ENCODE measurements at places on chromosomes 3 and 15.
A peak's percentile ranks its signal among the peaks of the same experiment; 100 is the strongest.

GRCh38 chr3:133963657-133964396, 65.9 kb downstream of the SLCO2A1 start:
- DNase-seq: no peak

GRCh38 chr3:186529201-186529999, 14.8 kb downstream of the CRYGS start:
- DNase-seq: peak; percentile 33

GRCh38 chr3:52429031-52429430, 15.9 kb downstream of the SEMA3G start:
- no peak for DNase-seq

- DNase-seq: no peak
These were observed 6.7 kb downstream of the CA12 start for GRCh38 chr15:63374686-63375520.

DNA sequence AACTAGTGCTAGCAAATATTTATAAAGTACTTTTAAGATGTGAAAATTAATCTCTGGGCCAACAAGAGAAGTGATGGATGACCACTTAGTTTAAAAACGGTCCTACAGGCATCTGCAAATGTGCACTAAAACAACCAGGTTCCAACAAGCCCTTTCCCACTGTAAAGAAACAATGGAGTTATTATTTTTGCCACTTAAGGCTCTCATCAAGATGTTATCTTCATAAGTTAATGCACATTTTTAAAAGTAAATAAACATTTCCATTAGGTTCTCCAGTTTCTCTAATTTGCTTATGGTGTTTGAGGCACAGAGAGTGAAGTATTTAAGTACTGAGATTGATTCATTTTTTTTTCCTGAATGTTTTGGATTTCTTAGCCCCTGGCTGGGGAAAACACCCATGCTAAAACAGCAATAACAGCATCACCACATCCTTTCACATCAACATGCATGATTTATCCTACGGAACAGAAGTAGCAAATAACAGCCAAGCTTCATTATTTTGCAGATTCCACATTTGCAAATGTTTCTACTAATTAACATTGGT, 20.8 kb downstream of the ABI3BP start:
- no peak for DNase-seq

GRCh38 chr15:73681856-73682599, 2.2 kb upstream of the CD276 start:
- no peak for DNase-seq

DNA sequence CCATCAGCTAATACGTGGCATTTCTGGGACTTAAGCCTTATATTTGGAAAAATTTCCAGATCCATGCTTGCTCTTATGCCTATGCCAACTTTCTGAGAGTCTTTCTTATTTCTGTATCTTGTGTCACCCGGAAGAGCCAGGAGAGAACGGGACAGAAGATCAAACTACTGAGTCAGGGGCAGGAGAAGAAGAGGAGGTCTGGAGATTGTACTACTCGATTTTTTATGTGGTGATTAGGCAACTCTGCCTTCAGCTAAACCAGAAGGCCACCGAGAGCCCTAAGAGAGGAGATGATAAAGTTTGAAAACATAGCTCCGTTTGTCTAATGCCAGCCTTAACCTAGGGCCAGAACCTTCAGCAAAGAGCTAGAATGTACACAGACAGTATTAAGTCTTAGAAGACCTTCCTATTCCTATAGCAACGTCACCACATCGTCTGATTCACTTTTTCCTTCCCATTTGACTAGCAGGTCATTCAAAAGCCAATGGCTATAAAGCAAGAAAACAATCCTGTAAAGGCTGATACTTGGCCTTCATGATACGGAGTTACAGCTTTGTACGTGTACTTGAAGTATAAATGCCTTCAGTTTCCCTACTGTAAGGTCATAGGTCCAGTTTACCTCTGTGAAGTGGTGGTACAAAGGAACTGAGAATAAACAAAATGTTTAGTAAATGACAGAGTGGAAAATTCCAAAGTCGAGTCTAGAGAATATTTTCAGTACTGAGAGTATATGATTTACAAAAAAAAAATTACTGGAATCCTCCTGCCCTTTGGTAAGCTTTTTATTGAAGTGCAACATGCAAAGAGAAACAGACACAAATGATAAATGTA, 96.1 kb upstream of the ICE2 start:
- DNase-seq: no peak

GRCh38 chr15:63236272-63236671, 41.1 kb upstream of the APH1B start:
- no peak for DNase-seq

- no peak for DNase-seq
These were observed 5.6 kb upstream of the LRRC34 start for GRCh38 chr3:169818316-169818715.

DNA sequence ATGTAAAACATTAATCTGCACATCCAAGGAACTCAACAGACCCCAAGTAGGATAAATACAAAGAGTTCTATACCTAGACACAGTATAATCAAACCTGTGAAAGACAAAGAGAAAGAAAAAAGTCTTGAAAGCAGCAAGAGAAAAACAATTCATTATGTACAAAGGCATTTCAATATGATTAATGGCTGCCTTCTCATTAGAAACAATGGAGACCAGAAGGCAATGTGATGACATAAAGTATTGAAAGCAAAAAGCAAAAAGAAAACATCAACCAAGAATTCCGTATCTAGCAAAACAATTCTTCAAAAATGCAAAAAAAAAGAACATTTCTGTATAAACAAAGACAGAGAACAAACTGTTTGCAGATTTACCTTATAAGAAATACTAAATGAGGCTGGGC, 81.1 kb downstream of the XXYLT1 start:
- DNase-seq: no peak

DNA sequence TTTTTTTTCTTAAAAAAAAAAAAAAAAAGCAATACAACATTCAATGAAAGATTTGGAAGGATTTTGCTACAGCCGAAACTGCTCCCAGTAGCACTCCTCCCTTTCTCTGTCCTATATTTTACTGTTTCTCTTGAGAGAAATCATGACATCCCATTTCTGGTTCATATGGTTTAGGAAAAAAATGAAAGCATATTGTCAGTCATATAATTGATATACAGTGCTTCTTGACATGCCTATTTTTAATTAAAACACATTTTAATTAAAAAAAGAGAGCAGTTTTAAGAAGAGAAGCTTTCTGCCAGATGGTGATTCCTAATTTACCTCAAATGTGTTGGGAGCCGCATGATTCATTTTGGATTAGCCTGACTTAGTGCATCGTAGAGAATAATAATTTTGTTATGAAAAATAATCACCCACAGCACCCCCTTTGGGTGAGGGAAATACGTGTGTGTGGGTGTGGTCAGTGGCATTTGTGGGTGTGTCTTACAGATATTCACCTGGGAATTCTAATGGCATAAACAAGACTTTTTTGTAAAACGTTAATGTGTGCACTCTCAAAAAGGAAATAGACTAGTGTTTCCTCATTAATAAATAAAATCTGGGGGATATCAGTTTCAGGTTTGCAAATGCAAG, 544.5 kb downstream of the MFSD1 start:
- no peak for DNase-seq

DNA sequence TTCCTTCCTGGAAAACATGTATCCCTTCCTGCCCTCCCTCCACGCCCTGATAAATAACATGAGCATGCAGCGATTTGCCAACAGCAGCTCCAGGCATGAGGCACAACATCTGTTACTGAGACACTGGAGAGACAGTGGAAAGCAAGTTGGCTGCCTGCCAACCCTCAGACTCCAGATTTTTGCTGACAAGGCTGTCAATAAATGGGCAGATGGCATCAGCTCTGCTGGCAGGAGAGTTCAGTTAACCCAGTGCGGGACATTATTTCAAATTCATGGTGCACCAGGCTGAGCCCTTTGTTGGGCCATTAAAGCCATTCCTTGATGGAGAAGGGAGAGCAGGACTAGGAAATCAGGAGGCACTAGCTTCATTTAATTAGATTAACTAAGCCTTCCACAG, 293.3 kb downstream of the MEX3B start:
- DNase-seq: no peak

DNA sequence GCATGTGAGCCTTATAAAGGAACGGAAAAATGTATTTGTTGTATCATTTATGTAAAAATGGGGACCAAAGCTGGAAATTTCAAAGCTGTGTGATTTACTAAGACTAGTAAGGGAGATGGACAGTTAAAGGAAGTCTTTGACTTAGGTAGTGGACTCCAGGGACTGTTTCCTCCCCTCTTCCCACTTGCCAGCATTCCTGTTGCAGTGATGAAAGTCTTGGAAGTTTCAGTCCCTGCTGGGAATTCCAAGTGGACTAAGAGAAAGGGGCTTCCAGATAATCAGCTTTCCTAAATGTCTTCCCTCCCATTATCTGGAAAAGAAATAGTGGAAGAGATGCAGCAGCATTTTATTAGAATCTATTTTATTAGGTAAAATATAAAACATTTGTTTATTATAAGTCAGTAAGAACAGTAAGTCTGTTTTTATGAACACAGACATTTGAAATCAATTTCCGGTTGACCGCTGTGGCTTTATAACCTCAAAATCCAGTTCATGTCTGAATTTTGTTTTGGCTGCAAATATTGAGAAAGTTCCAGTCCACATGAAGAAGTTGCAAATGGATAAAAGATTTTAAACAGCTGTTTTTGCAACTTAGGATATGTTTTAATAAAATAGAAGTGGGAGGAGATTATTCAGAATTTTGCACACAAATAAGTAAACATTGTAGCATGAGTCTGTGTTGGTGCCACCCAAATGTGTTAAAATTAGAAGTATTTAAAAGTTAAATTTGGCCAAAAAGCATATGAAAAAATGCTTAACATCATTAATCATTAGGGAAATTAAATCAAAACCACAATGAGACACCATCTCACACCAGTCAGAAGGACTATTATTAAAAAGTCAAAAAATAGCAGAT, 141.8 kb downstream of the IL20RB start:
- no peak for DNase-seq

DNA sequence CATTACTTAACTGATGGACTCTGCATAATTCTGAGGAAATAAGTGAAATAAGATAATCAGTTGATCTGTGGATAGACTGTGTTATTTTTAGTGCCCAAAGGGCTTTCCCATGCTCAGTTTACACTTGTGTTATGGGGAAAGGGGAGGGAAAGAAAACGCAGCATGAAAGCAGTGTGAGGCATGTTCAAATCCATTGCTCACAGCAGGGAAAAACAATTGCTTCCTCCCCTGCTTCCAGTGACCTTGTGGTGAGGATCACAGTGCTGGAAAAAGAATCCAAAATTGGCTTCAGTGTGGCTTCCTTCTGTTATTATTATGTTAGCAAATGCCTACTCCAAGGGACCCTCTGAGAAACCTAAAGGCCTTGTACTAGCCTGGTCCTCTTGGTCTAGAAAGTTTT, 285.1 kb upstream of the CDIN1 start:
- no peak for DNase-seq

- DNase-seq: no peak
These were observed 19.7 kb downstream of the CHMP2B start for GRCh38 chr3:87246662-87247429.

DNA sequence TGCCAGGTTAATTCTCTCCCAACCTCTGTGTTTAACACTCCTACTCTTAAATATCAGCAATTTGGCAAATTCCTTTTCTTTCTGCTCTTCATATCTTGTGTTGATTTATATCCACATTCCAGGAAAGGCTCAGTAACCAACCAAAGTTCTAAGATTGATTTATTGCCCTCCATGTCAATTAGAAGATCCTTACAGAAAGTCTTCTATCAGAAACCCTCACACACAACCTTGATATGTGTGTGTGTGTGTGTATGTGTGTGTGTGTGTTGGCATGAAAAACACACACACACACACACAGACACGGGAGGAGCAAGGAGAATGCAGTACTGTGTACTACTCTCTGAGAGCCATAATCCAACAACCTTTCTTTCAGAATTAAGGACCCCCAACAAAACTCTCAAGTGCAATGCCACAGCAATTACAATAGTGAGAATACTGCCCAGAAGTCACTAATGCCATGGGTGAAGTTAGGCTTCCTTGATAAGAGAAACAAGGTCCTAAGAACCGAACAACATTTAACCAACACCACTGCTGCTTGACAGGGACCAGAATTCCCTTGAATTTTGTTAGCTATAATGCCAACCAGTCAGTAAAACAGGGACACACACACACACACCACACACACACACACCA, 1.1 kb downstream of the LSAMP start:
- DNase-seq: no peak

DNA sequence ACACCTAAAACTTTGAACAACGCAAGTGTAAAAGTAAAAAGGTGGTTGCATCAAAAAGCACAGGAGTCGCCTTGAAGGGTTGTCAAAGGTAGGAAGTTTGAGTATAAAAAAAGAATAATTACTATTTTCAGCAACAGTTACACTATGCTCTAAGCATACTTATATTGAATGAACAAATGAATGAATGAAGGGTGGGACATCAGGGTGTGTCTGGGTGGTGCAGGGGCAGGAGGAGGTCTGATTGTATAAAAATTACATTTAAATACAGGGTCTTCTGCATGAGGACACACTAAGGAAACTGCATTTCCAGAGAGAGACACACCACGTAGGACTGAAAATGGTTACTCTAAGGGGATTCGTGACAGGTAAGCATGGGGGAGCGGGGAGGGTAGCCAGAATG, at the start of gene ARGFX:
Gene ARGFX, plus strand, starts transcription at position 301 of the 400 bp plus-strand sequence. CDS start 2,765 bp downstream, outside the sequence.
- DNase-seq: no peak

DNA sequence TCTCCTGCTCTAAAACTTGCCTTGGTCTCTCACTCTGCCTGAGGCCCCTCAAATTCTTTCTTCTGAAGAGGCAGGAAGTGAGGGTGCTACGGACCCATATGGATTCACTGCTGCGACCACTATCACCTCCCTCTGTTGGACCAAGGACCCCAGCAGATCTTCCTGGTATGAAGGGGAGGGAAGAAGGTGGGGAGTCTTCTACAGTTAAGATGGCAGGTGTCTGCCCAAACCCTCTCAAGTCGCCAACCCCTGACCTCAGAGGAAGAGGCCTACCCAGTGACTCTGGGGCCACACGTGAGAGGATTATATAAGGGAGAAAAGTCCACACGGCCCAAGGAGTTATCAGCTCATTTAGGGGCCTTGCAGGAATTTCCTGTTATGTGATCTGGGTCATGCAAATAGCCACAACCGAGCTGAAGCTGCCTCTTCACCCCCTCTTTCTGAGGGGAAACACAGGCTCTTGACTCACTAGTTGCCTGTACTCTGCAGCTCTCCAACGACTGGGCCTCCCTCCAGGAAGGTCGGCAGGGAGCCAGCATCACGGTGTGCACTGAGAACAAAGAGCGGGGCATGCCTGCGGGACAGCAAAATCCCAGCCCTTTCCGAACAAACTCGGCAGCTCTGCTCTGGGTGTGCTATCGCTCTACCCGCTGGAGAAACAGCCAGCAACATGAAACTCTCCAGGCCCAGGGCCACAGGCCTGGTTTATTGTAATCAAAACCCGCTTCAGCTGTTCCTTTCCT, 116.0 kb downstream of the XXYLT1 start:
- no peak for DNase-seq

Measured in cerebellar nuclear complex (tissue), 1 donor.